Left cardiac atrium (tissue), 4 donors: ENCODE measurements at places on chromosomes 3 and 15. TPM values are rescaled to one million over a fixed set of nuclear protein-coding genes. Genes with fewer than 3 reads are reported as not detected.

- DNase-seq = peak; percentile 99
Observed at GRCh38 chr3:101573449-101574387, at the start of gene PCNP. Gene PCNP (plus strand): TSS chr3:101574180. CDS start chr3:101574216, 36 bp downstream.

The REC114 gene
- not detected for total RNA-seq

DNA sequence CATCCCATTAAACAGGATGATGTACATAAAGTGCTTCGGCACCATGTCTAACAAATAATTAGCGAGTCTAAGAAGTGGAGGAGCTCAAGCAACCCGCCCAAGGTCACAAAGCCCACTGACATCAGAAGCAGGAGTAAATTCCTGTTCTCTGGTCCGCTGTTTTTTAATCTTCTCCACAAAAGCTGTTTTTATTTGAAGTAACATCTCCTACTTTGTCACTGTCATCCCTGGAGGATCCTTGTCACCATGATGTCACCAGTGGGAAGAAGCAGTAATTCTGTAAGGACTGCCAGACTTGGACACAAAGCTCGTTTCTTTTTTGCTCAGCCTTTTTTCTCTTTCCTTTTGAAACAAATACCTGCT lies 216.2 kb downstream of the STT3B start:
- no peak for DNase-seq

The IGSF10 gene
- 2.5 TPM for total RNA-seq

The ANKUB1 gene
- not detected for total RNA-seq

The CLDN18 gene
- 47.9 TPM for total RNA-seq

DNA sequence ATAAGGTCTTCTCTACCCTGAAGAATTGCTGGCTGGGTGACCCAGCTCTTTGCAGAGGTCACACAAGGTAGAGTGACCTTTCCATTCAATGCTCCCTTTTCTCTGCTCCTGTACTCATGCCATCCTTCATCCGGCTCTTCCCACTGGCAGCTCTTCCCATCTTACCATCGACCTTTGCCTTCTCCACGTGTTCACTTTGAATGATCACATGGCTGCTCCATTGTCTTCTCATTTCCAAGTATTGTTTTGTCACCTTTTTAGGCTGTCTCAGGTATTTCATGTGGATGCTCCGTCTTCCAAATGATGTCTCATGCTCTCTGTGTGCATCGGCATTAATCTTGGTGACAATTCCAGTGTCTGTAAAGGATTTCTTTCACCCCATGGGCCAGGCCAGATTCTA lies 76.6 kb upstream of the ONECUT1 start:
- no peak for DNase-seq

The SOX14 gene
- not detected for total RNA-seq

DNA sequence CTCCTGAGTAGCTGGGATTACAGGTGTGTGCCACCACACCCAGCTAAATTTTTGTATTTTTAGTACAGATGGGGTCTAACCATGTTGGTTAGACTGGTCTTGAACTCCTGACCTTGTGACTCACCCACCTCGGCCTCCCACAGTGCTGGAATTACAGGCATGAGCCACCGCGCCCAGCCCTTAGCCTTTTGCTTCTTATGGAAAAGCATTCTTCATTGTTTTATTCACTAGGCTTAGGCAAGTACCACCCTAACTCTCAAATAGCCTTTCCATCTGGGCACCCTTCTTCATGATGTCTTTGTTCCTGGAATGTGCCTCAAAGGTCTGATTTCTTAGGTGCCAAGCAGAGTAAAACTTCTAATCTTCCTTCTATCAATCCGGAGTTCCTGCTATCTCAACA lies 641.8 kb downstream of the FHIT start:
- no peak for DNase-seq
